Activated naive CD4-positive, alpha-beta T cell treated with anti-CD3 and anti-CD28 coated beads, Interleukin-2, amount 50 U/mL, for 72 hours (primary cell): ENCODE measurements at places on chromosomes 5 and 9.

- DNase-seq = no peak
Measured at GRCh38 chr9:7210854-7211637, 453.3 kb downstream of the KDM4C start.

DNA sequence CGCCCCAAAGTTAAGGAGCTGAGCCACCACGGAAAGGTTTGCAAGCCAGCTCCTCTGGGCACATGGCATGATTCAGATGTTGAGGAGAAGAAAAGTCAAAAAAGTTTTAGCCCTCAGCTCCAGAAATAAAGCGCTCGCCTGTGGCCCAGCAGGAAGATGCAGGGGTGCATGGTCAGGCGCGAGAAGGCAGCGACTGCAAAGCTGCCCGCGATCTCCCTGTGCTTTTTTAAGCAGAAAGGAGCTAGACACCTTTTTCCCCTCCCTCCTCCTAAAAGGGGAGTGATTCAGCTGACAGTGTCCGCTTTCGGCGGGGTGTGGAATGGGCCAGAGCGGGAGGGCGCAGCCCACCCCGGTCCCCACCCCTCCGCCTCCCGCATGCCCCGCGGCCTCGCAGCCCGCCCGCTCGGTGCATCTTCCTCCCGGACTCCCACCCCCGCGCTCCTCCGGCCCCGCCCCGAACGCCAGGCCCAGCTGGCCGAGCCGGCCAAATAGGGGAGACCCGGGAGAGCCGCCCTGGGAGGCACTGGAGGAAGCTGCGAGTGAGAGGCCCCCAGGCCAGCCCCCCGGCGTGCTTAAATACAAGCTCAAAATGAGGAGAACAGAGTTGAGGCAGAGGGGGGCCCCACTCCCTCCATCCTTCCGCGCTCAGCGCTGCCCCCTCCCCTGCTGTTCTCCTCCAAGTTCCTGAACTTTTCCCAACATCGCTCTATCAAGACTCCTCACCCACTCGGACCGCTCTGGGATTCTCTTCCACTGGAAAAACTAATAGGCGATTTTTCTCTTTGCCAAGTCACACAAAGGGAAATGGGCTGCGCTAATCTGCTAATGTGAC lies at the start of gene ADAMTS12:
Gene ADAMTS12, minus strand, starts transcription at position 203 of the 832 bp plus-strand sequence. Its CDS starts 134 bp downstream, at position 69.
- DNase-seq = no peak

DNA sequence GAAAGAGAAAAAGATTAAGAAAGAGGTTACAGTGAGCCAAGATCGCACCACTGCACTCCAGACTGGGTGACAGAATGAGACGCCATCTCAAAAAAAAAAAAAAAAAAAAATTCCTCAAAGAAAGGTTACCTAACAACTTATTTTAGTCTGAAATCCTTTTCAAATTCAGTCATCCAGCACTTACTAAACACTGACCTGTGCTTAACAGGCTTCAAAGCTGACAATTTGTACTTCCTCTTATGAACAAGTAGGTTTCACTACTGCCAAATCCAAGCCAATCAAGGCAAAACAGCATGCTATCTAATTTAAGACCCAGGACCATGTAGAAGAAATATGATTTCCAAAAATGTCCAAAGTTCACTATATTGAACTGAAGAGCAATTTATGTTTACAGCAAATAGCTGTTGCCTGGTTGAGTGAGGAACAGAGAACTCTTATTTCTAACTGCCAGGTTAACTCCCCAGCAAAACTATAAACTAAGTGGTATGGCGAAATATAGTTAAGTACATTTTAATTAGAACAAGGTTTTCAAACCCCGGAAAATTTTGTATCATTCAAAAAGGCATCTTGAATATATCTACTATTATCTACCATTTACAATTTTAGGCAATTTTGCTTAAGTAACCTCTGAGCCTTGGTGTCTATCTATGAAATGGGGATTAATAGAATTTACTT lies 13.4 kb downstream of the PWWP2A start:
- DNase-seq = no peak

GRCh38 chr5:144189800-144190429 lies 19.2 kb downstream of the KCTD16 start:
- peak; percentile 60 for DNase-seq

GRCh38 chr5:6766604-6767093 lies 53.4 kb downstream of the TENT4A start:
- DNase-seq = peak; percentile 60

GRCh38 chr5:160537940-160538339 lies 116.3 kb downstream of the PTTG1 start:
- no peak for DNase-seq

DNA sequence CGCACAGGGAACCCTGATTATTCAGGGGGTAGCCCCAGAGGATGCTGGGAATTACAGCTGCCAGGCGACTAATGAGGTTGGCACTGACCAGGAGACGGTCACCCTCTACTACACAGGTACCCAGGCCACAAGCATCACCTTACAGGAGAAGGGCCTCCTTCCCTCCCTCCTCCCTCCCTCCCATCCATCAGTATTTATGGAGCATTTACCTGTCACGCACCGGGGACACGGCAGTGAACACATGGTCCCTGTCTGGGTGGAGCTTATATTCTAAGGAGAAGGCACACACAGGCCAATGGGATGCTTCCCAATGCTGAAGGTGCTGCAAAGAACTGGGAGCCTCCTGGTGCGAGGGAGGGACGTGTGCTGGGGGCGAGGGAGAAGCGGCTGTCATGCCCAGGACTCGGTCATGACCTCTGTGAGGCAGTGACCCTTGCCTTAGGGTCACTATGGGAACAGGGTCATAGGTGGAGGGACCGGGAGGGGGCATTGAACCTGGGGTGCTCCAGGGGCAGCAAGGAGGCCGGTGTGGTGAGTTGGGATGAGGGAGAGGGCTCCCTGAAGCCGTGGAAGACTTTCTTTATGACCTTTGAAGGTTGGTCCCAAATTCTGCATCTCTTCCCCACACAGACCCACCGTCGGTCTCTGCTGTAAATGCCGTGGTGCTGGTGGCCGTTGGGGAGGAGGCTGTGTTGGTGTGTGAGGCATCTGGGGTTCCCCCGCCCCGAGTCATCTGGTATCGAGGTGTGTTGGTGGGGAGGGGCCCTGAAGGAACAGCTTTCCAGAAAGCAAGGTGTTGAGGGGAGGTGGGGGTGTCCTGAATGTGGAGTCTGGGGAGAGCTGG lies 41.5 kb downstream of the HMCN2 start:
- no peak for DNase-seq

DNA sequence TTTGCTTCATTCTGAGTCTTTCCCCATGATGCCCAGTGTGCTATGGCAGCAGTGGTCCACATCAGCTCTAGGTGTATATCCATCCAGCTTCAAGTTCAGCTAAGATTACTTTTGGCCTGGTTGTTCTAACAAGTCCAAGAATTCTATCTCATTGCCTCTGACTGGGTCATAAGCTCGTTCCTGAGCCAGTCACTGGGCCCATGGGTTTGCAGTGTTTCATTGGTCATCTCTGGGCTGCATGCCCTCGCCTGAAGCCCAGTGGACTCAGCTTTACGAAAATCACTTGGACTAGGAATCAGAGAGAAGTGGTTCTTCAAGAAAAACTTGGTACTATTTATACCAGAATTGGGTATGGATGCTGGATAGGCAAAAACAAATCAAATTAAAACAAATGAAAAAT lies 16.1 kb upstream of the ARHGAP26 start:
- DNase-seq = no peak

DNA sequence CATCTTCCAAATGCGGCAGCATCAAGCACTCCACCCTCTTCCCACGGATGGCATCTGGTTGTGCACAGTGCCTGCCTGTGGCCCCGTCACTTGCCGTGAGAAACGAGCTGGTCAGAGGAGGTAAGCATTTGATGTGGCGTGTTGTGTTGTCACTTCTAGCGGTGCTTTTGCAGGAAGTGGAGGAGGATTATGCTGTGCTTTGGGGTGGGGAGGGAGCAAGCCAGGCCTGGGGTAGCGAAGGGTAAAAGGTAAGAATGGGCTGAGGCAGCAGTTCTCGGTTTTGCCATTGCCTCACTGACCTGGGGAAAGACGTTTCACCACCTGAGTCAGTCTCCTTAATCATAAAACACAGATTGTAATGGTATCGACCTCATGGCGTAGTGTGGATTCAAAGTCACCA lies 2.3 kb upstream of the POMT1 start:
- peak; percentile 53 for DNase-seq

- no peak for DNase-seq
Measured at GRCh38 chr5:96569770-96570169, 92.4 kb upstream of the CAST start.

- no peak for DNase-seq
Measured at GRCh38 chr9:37486616-37487548, 1.1 kb downstream of the POLR1E start.

- DNase-seq = no peak
Measured at GRCh38 chr9:18905028-18905882, 127.8 kb downstream of the SAXO1 start.

GRCh38 chr5:6253281-6253680 lies 125.1 kb downstream of the MED10 start:
- DNase-seq = no peak

- DNase-seq = peak; percentile 47
Measured at GRCh38 chr5:80961376-80962281, 1.5 kb downstream of the RASGRF2 start.

GRCh38 chr9:83441390-83441789 lies 96.8 kb downstream of the FRMD3 start:
- no peak for DNase-seq

- DNase-seq = no peak
Measured at GRCh38 chr9:95148208-95148520, 169.3 kb downstream of the FANCC start.

DNA sequence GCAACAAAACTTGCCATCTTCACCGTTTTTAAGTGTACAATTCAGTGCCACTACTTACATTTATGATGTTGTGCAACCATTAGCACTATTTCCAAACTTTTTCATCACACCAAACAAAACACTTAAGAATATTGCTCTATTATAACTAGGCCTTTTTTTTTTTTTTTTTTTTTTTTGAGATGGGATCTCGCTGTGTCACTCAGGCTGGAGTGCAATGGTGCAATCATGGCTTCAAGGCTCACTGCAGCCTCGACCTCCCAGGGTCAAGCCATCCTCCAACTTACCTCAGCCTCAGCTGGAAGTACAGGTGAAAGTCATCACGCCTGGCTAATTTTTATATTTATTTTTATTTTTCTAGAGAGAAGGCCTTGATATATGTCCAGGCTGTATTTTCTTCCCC lies 22.3 kb upstream of the LMNB1 start:
- DNase-seq = no peak

DNA sequence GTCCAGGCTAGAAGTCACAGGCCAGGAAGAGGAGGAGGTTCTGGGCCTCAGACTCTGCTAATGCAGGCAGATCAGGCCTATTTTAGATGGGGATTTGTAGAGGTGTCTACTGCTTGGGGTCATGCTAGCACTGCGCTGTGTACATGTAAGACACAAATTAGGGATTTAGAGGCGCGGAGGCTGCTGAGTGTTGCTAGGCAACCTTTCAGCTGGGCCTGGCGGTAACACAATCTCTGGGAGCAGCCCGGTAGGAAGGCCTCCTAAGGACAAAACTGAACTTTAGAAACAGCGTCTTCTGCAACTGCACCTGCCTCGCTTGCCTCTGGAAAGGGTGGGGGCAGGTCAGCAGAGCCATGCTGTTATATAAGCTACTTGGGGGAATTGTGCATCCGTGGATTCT lies 147.9 kb downstream of the MACROH2A1 start:
- no peak for DNase-seq

GRCh38 chr5:53069626-53070025 lies 39.9 kb downstream of the MOCS2 start:
- peak; percentile 64 for DNase-seq

DNA sequence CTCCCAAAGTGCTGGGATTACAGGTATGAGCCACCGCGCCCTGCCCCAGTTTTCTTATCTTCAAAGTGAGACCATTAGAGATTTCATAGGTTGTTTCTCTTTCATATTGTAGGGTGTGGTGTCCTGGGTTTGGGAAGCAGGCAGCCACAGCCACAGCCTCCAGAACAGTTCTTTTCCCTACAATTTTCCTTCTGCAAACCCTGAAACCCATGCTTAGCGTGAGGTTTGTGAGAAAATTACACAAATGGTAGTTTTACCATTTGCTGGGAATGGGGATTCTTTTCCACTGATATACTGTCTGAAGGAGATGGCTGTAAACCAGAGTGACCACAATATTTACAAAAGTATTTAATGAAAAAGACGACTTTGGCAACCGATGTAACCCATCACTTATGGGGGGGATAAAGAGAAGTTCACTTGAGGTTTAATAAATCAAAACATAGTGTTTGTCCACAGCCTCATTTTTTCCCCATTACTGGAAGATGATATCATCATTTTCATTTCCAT lies 26.7 kb upstream of the ECM2 start:
- no peak for DNase-seq

GRCh38 chr9:93378276-93378675 lies 73.2 kb upstream of the FAM120A start:
- DNase-seq = no peak

- no peak for DNase-seq
Measured at GRCh38 chr9:135267191-135267809, 179.8 kb downstream of the OLFM1 start.
